ENCODE measurements at places on chromosomes 16 and 17.

- DNase-seq = no peak
Observed at GRCh38 chr17:5871666-5872065, 198.5 kb upstream of the WSCD1 start.

- DNase-seq = no peak
Observed at GRCh38 chr17:75536366-75536765, 10.9 kb downstream of the LLGL2 start.

- DNase-seq = no peak
Observed at GRCh38 chr16:84838383-84838948, 18.7 kb downstream of the CRISPLD2 start.

GRCh38 chr17:75602644-75603043 lies 15.0 kb downstream of the MYO15B start:
- DNase-seq = no peak

- DNase-seq = no peak
Observed at GRCh38 chr17:49753959-49754391, 10.0 kb downstream of the FAM117A start.

DNA sequence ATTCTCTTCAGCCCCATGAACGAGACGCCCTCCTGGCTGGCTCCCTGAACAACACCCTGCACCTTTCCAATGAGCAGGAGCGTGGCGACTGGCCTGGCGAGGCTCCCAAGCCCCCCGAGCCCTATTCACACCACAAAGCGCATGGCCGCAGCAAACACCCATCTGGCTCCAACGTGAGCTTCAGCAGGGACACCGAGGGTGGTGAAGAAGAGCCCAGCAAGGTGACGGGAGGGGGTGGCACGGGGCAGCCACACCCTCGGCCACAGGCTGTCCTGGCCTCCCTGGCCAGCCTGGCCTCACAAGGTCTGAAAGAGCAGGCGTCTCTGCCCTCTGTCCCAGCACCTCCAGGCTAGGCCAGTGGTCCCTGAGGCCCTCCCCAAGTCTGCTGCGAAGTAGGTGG lies 23.7 kb downstream of the CASKIN2 start:
- DNase-seq = no peak

DNA sequence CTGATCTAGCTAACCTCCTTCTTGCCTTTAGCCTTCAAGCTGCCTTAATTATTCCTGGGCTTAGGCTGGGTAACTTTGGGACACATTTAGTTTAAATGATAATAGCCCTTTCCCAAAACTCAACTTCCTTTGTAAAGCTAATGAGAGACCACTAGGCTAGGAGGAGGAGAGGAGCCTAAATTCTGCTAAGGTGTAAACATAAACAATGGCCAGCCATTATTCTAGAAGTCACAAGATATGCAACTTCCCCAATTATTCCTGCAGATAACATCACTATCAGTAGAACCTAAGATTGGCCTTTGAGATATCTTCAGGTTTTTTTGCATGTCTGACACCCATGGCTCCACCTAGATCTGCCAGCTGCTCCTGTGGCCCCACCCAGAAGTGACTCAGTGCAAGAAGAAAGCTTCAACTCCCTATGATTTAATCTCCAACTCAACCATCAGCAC lies 131.2 kb upstream of the FAM20A start:
- DNase-seq = no peak

DNA sequence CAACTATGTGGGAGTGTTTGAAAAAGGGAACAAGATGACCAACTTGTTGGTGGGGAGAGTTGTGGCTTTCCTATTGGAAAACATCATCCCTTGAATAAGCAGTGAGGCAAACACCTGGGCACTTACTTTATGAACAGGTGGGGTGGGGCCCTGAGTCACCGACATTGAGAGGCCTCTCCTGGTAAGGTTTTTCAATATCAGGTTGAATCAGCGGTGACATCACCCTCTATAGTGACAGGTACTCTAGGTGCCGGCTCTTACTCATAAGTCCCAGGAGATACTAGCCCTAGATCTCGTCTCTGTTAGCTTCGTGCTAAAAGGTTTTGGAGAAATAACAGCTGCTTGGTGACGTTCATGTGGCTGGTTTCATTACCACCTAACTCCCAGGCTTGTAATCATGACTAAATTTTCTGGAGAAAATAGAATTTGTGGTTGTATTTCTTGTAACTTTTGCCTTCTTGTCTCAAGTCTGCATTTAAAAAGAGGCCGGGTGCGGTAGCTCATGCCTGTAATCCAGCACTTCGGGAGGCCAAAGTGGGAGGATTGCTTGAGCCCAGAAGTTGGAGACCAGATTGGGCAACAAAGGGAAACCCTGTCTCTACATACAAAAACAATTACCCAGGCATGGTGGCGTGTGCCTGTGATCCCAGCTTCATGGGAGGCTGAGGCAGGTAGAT lies 19.3 kb downstream of the CDH1 start:
- peak; percentile 79 for DNase-seq

DNA sequence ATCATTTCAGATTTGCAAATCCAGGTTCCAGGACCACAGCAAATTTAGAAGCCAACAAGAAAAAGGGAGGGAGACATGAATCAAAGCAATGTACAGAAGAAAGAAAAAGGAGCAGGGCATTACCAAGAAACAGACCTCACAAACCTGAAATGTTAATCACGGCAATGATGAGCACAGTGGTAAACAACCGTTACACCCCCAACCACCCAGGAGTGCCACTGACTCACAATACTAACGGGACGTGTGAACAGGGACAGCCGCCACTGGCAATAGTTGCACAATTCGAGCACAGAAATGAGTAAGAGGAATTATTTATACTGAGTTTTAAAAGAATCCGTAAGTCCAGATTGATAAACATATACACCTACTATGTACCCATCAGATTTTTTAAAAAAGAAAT lies 13.8 kb downstream of the USP22 start:
- no peak for DNase-seq

DNA sequence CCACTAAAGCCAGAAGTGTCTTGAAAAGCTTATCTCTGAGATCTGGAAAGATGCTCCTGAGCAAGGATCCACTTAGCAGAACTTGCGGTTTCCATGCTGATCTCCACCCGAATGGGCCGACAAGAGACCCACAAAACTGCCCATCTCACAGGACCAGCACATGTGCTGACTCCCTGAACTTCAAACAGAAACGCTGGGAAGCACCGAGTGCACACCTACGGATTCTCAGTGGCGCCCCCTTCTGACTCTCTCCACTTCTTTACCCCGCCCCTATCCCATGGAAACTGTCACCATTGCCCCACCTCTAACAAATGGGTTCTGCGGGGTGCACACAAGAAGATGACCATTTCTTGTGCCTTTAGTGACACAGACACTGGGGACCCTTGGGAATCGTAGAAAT lies 21.4 kb downstream of the CDRT4 start:
- DNase-seq = no peak

DNA sequence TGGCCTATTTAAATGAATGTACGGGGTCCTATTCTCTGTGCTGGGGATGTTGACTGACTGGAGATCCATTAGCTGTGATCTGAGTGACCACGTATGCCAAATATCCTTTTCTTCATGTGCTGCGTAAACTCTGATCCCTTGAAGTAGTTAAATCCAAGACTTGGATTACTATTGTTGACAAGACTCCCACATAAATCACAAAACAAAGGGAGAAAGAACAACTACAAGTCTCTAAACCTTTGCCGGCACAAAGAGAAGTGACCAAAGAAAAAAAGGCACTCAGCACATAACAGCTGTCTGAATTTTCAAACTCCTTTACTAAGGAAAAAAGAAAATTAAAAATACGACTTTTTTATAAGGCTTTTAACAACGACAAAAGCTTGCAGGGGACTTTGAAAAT lies 559.9 kb upstream of the CDH8 start:
- no peak for DNase-seq

DNA sequence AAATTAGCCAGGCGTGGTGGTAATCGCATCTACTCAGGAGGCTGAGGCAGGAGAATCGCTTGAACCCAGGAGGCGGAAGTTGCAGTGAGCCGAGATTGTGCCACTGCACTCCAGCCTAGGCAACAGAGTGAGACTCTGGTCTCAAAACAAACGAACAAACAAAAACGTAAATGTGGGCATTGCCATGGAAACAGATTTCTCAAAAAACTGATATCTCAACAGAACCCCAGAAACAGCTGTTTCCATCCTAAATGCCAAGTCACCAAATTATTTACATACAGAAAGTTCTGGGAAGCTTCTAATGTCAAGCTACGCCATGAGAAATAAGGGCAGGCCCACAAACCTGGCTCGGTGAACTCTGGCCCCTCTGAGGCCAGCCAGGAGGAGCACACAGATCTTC lies 16.0 kb upstream of the ZNF689 start:
- DNase-seq = no peak

GRCh38 chr17:31580316-31580705 lies 188.8 kb downstream of the RAB11FIP4 start:
- DNase-seq = no peak

DNA sequence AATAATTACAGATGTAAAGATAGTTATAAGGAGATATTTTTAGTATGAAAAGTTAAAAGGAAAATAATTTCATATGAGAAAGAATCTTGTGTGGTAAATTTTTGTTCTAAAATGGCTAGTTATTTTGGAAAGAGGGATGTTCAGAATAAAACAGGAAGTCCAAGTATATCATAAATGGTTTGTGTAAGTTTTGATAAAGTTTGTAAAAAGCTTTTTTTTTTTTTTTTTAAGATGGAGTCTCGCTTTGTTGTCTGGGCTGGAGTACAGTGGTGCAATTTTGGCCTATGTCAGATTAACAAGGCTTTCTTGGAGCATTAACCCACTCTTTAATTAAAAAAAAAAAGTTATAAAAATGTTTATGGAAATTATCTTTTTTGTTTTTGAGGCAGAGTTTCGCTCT lies 8.2 kb upstream of the CDK10 start:
- no peak for DNase-seq
